ENCODE measurements at places on chromosomes 7 and 10.

GRCh38 chr7:28785041-28785995 is 172.8 kb downstream of the TRIL start:
- no peak for DNase-seq

DNA sequence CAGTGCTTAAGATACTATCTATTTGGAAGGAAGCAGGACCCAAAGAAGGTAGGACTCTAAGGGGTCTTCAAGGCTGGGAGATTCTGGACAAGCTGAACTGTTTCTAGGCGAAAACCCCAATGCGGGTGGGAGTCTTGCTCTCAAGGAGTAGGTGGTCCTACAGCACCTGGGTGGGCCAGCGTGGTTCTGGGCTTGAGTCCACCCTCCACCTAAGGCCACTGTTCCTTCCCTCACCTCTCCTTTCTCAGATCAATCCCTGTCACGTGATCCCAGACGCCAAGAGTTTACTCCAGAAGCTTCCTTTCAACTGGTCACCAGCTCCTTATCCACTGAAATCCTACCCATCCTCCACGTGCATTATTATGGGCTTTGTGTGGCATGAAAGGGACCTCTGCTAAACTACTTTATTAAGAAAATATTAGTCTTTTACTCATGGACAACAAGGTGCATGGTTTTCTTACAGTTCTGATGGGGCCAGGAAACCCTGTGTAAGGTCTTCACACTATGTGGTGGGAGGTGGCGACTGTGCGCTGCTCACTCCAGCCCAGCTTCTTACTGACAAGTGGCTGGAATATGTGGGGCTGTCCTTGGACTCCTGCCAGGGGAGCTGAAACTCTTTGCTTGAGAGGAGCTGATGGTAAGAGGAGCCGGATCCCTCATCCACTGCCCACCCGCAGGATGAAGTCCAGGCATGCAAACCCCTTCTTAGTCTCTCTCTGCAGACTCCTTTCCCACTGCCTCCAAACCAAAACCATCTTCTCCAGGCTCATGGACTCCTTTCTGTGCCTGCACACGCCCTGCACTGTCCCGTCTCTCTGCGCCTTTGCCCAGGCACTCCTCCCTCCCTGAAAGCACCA is 1.6 kb downstream of the ZNF746 start:
- DNase-seq, result peak; percentile 67

DNA sequence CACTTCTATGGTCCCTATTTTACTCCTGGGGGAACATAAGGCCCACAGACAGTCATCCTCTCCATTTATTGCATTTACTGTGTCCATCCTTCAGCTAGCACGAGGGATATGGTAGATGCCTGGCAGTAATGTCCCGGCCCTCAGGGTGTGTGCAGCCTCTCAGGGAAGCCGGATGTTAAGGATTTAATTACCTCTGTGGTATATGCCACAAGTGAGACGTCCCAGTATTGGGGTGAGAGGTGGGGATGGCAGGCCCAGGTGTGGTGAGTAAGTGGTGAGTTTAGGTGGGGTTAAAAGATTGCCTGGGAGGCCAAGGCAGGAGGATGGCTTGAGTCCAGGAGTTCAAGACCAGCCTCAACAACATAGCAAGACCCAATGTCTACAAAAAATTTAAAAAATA is 144.9 kb downstream of the SH3PXD2A start:
- DNase-seq, result no peak

GRCh38 chr10:58967551-58968388 is 208.7 kb upstream of the PHYHIPL start:
- no peak for DNase-seq

DNA sequence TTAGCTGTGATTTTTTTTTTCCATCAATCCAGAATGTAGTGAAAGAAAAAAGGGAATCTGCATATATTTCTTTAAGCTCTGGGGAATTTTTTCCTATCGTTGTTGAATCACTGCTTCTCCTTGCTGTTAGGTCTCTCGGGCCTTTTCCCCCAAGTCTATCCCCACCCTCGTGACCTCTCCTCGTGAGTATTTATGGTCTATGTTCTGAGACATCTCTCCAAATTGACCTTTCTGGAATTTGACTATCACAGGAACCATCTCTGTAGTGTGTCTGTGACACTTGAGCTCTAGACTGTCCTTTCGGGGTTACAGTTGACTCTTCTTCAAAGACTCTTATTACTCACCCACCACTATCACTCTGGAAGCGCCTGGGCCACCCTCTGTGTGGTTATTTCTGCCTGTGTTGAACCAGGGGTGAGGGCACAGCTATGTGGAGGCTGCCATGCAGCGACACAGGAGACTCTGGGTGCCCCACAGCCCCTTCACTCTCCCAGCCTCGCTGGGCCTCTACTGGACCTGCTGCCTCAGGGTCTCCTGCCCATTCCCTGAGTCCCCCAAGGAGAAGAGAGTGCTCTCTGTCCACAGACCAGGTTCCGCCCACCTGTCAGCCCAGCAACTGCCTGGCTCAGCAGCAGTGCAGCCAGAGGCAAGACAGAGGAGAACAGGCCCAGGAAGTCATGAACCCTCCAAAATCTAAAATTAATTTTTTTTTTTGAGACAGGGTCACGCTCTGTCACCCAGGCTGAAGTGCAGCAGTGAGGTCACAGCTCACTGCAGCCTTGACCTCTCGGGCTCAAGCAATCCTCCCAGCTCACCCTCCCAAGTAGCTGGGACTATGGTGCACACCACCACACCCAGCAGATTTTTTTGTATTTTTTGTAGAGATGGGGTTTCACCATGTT is 45.7 kb upstream of the PTPRN2 start:
- no peak for DNase-seq

GRCh38 chr10:18282094-18282493 is 141.9 kb downstream of the CACNB2 start:
- no peak for DNase-seq

DNA sequence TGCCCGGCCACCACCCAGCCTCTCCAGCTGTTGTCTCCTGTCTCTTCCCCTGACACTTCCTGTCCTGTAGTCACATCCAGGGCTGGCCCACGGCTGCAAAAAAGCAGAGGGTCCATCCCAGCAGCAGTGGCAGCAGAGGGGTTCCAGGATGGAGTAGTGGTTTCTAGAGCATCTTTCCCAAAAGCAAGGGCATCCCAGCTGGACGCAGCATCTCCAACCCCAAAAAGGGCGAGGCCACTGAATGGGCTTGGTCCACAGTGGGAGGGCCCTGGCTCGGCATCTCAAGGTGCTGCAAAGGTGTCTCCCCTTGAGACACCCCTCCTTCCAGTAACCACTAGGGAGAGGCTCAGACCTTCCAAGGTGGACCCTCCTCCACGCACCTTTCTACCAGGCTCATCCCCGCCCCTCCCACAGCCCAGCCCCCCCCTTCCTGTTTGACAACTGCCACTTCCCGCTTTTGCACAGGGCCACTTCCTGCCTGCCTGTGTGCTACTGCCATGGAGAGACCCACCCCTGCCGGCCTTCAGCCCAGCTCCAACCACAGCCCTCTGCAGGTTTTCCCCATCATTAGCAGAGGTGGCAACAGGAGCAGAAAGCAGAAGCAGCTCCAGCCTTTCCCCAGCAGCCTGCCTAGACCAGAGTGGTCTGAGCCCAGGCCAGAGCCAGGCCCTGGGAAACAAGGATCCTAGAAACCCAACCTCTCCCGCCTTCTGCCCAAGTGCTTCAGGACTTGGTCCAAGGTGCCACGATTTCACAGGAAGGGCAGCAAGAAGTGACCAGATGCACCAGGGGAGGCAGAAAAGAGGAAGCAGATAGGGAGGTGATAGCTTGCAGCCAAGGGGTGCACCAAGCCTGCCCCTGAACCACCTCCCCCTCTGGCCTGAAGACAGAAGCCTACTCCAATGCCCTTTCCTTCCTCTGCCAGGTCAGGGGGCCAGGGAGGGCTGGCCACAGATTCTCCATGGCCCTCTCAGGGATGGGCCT is 8.6 kb downstream of the CAMK2G start:
- DNase-seq, result peak; percentile 20

DNA sequence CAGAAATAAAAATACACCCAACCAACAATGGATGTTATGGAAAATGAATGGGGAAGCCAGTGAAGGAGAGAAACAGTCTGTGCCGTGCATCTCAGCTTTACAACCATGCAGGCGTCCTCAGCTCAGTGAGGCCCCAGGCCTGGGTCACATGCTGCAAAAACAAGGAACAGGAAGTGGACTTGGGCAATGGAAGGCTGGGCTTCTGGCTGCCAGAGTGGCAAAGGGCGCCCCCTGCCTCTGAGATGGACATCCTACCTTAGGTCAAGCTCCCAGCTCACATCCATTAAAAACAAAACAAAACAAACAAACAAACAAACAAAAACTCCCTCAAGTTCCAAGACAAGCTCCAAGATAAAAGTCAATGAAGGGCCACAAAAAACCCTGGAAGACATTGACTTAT is 54.7 kb upstream of the AFAP1L2 start:
- no peak for DNase-seq

DNA sequence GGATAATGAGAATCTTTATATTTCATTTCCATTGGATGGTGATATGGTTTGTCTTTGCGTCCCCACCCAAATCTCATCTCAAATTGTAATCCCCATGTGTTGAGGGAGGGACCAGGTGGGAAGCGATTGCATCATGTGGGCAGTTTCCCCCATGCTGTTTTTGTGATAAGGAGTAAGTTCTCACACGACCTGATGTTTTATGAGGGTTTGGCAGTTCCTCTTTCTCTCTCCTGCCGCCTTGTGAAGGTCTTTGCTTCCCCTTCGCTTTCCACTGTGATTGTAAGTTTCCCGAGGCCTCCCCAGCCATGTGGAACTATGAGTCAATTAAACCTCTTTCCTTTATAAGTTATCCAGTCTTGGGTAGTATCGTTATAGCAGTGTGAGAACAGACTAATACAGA is 59.4 kb downstream of the MTPN start:
- DNase-seq, result no peak
